ENCODE measurements at places on chromosomes 5 and 9. TPM values are rescaled to one million over a fixed set of nuclear protein-coding genes. Genes with fewer than 3 reads are reported as not detected.

The HCN1 gene
- 0.56 TPM for total RNA-seq

The HARS2 gene
- 56.7 TPM for total RNA-seq

The FAM78A gene
- total RNA-seq, result 14.9 TPM

The ADAMTS12 gene
- total RNA-seq, result 0.54 TPM

The ASTN2 gene
- total RNA-seq, result 134 TPM

The RASEF gene
- total RNA-seq, result 0.25 TPM

The RFX3 gene
- total RNA-seq, result 61.6 TPM

The FOXD4L3 gene
- 0.27 TPM for total RNA-seq

The IL6ST gene
- total RNA-seq, result 37.7 TPM

DNA sequence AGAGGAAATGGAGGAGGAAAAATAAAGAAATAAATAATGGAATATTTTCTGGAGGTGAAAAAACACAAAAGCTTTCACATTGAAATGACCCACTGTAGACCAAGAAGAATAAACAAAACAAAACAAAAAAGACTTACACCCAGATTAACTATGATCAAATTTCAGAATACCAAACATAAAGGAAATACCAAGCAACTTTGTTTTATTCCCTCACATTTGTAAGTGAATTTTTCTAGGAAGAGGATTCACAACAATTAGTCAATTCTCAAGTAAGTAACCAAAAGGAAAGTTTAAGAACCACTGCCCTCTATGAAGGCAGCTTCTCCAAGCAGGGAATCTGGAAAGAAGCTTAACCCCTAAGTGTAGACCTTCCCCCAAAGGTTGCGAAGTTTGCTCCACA, 29.6 kb upstream of the B4GALT1 start:
- H3K27ac ChIP-seq, result no peak overlapping the region
- no peak for DNase-seq
- H3K36me3 ChIP-seq, result no peaks in the 10 kb centered on the region
- H3K4me1 ChIP-seq, result peaks cover 4% of the 10 kb centered on the region
- no peak overlapping the region for H3K4me3 ChIP-seq

GRCh38 chr9:136181784-136182419, 23.0 kb downstream of the LHX3 start:
- no peaks in the 10 kb centered on the region for H3K4me1 ChIP-seq
- H3K36me3 ChIP-seq, result no peaks in the 10 kb centered on the region
- peaks cover 7% of the 10 kb centered on the region for H3K27me3 ChIP-seq
- H3K4me3 ChIP-seq, result no peak overlapping the region
- no peak overlapping the region for H3K27ac ChIP-seq

DNA sequence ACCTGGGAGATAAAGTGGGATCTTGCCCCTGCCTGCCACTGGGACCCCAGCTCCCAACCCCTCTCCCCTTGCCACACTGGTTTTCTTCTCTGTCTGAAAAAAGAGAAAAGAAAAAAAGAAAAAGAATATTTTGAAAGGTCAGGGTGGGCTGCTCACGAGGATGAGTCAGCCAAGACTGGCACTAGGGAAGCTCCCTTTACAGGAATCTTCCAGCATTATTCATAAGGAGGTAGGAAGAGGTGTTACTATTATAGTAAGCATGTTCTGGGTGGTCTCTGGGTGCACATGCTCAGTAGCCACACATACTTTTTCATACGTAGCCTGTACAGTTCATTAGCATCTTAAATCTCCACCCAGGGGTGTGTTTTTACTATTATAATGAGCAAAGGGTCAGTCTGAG, 46.8 kb upstream of the HAND1 start:
- no peak overlapping the region for H3K4me3 ChIP-seq
- DNase-seq, result no peak
- H3K4me1 ChIP-seq, result peaks cover 16% of the 10 kb centered on the region
- H3K36me3 ChIP-seq, result peaks cover 8% of the 10 kb centered on the region

DNA sequence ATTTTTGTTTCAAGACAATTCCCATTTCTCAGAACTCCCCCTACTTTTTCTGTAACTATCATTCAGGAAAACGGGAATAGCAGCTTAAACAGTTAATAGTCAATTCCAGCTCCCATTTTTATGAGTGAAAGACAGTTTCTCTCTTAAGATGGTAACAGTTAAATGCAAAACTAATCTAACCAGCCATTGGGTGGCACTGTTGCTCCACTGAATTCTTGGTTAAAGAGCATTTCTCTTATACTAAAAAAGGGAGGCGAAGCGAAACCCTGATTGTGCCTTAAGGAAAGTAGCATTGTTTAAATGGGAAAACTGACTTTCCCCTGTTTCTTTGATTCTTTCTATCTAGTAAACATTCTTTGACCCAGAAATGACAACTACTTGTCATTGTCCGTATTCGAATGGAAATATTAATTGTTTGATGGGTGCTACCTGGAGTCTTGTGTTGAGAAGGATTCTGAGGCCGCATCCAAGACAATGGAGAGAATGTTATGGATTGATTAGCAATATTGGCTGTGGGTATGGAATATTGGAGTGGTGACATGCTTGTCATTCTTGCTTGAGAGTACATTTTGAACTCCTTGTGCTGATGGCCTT, 507.8 kb downstream of the MAT2B start:
- no peak overlapping the region for H3K4me3 ChIP-seq
- H3K4me1 ChIP-seq, result peaks cover 22% of the 10 kb centered on the region
- no peak overlapping the region for H3K27ac ChIP-seq
- peaks cover 5% of the 10 kb centered on the region for H3K27me3 ChIP-seq

DNA sequence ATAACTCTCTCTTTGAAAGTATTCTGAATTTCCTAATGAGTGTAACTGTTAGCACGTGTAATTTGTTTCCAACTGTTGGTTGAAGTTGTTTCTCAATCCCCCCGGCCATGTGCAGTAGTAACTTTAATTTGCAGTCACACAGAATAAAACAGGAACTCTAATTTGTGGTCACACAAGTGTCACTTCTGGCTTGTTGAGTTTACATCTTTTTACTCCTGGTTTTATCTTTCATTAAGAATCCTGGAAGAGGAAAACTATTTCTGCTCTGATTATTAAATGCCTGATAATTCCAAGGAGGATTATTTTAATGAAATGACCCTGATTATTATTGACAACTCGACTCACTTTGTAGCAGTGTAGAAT, 1.2 kb downstream of the SCAMP1 start:
- no peaks in the 10 kb centered on the region for H3K36me3 ChIP-seq
- H3K27ac ChIP-seq, result no peak overlapping the region
- H3K4me3 ChIP-seq, result peak overlapping the region; percentile 95

DNA sequence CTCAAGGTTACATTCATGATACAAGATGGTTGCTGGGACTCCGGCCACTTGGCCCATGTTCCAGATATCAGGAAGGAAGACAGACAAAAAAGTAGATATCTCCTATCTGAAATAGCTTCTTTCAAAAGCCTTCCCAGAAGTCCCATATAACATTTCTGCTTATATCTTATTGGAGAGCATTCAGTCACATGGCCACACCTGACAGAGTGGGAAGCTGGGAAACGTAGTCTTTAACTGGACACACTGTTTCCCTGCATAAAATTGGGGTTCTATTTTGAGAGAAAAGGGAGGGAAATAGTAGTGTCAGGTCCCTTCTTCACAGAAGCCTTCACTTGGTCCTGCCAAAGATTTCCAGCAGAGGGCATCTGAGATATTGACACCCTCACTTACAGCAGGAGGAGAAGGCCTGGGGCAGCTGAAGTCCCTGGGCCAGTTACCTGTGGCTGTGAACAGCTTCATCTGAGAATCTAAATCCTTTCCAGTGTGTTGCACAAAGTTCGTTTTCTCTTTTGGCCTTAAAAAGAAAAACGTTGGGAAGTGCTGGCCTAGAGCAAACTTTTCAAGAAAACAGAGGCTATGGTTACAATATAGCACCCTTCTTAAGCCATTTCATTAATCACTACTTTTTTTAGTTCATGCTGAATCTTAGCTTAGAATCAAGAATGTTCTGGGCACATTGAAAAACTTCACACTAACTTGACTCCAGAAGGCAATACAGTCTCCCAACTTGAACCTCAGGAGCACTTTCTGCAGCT, 33.5 kb downstream of the SPEF2 start:
- no peak overlapping the region for H3K4me3 ChIP-seq
- H3K27me3 ChIP-seq, result peaks cover 2% of the 10 kb centered on the region
- no peak overlapping the region for H3K27ac ChIP-seq
- no peaks in the 10 kb centered on the region for H3K4me1 ChIP-seq

- peak overlapping the region; percentile 74 for H3K27ac ChIP-seq
- DNase-seq, result peak; percentile 65
- peak overlapping the region; percentile 87 for H3K4me3 ChIP-seq
- peaks cover 57% of the 10 kb centered on the region for H3K4me1 ChIP-seq
- H3K36me3 ChIP-seq, result no peaks in the 10 kb centered on the region
These were observed 18.3 kb upstream of the NDST1 start for GRCh38 chr5:150489360-150490295.

DNA sequence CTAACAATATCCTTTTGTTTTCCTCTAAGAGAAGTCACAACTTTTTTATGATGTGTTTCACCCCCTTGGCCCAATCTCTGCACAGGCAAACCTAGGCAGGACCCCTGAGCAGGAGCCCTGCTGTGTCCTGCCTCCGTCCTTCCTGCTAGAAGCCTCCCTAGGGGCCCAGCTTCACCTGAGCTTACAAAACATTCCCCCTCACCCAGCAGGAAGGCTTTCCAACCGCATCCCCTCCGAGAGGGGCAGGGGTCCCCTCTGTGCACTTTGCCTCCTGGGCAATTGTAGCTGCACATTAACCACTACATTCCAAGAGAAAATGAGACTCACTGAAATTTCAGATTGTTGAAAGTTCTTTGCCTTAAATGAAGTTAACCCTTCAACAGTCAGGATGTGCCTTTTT, 176.2 kb downstream of the IRX2 start:
- H3K4me3 ChIP-seq, result no peak overlapping the region
- H3K27me3 ChIP-seq, result no peaks in the 10 kb centered on the region
- no peak for DNase-seq
- H3K36me3 ChIP-seq, result no peaks in the 10 kb centered on the region
- H3K4me1 ChIP-seq, result peaks cover 2% of the 10 kb centered on the region

DNA sequence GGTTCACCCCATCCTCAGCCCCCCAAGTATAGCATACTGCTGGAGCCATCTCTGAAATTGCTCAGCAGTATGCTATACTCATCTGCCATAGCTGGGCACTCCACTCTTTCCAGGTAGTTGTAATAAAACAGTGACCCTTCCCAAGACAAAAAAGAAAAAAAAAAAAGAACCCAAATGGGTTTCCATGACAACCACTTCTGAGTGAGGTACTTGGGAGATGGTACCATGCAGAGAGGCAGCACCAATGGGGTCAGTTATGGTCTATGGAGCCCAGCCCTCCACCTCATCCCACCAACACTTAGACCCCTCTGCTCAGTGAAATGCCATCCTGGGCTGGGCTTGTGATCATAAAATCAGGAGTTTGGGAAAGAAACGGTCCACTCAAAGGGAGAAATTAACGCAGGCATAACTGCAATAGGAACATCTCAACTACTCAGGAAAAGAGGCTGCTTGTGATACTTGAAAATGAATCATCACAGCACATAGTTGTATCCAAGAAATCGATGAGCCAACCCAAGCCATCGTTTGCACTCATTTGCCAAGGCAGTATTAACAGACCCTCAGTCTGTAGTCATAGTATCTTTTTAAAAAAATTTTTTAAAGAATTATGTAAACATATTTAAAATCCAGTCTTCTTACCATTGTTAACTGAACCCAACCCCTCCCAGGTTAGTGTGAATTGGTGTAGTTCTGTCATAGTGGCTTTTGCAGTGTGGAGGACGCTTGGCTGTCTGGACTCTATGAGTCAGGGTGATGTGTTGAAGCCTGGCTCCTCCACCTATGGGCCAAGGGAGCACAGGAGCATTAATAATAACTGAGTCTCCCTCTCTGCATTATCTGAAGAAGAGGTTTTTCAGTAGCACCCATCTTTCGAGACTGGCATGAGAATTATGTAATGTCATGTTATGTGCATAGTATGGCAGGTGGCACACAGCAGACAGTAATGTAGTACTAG, 402.7 kb downstream of the SPOCK1 start:
- H3K4me3 ChIP-seq, result no peak overlapping the region
- no peaks in the 10 kb centered on the region for H3K36me3 ChIP-seq
- H3K27me3 ChIP-seq, result no peaks in the 10 kb centered on the region
- DNase-seq, result no peak
- H3K27ac ChIP-seq, result no peak overlapping the region

- H3K36me3 ChIP-seq, result no peaks in the 10 kb centered on the region
- DNase-seq, result no peak
- H3K4me3 ChIP-seq, result no peak overlapping the region
These were observed 51.2 kb downstream of the PARP8 start for GRCh38 chr5:50717651-50718050.

- no peaks in the 10 kb centered on the region for H3K27me3 ChIP-seq
- no peaks in the 10 kb centered on the region for H3K36me3 ChIP-seq
- DNase-seq, result no peak
These were observed 114.6 kb upstream of the LRRTM2 start for GRCh38 chr5:138989720-138990119.

- no peaks in the 10 kb centered on the region for H3K36me3 ChIP-seq
- H3K27me3 ChIP-seq, result no peaks in the 10 kb centered on the region
- no peak overlapping the region for H3K4me3 ChIP-seq
- DNase-seq, result no peak
- H3K27ac ChIP-seq, result no peak overlapping the region
- H3K4me1 ChIP-seq, result no peaks in the 10 kb centered on the region
These were observed 19.9 kb upstream of the PRXL2C start for GRCh38 chr9:96674906-96675538.

- no peaks in the 10 kb centered on the region for H3K36me3 ChIP-seq
- H3K4me1 ChIP-seq, result no peaks in the 10 kb centered on the region
- H3K4me3 ChIP-seq, result no peak overlapping the region
These were observed 22.9 kb upstream of the CAVIN4 start for GRCh38 chr9:100554935-100555401.

DNA sequence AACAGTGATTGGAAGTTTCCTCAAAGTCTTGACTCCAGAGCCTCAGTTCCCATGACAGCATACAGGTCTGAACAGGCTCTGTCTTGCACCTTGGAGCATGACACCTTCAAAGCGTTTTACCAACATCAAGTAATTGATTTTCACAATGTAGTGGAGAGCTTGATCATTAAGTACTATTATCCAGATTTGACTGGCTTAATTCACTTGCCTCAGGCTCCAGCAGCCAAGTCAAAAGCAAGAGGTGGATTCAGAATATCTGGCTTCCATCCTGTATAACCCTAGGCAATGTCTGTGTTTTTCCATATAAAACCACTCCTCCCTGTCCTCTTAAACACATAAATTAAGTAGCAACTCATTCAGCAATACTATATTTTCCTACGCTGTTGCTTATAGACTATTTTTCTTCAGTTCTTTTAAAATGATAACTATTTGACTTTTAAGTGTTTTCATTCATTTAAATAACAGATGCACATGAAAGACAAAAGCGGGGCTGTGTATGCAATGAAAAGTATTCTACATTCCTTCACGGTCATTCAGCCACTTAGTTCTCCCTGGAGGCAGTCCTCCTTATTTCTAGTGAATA, 150.8 kb upstream of the RANBP3L start:
- H3K36me3 ChIP-seq, result no peaks in the 10 kb centered on the region
- no peak for DNase-seq
- no peak overlapping the region for H3K4me3 ChIP-seq
- no peaks in the 10 kb centered on the region for H3K4me1 ChIP-seq
- H3K27ac ChIP-seq, result no peak overlapping the region
